GM12865 (cell line): ENCODE measurements at places on chromosomes 1 and 21.

DNA sequence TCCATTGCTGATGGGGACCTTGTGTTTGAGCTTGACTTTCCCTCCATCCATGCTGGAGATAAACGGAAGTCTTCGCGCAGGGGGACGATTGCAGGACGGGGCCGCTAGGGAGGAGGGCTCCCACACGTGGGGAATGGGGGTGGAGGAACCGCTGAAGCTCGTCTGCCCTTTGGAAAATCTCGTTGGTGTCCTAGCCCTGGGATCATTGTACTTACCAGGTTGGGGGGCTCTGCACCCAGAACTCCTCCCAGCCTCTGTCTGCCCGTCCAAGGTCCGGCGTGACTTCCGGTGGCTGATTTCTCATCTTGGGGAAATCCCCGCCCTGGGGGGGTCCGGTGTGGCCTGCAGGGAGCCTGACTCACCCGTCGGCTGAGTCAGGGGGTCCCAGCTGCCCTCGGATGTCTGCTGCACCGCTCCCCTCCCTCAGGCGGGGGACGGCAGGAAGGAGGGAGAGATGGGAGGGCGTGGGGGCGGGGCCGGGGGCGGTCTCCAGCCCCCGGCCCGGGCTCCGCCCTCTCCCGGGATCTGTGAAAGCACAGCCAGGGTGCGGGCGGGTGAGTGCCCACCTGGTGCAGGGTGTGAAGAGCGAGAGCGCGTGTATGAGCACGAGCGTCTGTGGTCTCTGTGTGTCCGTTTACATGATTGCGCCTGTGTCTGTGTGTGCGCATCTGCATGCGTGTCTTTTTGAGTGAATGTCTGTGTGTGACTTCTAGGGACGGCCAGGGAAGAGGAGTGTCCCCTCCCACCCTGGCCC lies 35.8 kb downstream of the PIK3CD start:
- DNase-seq, result peak; percentile 76

DNA sequence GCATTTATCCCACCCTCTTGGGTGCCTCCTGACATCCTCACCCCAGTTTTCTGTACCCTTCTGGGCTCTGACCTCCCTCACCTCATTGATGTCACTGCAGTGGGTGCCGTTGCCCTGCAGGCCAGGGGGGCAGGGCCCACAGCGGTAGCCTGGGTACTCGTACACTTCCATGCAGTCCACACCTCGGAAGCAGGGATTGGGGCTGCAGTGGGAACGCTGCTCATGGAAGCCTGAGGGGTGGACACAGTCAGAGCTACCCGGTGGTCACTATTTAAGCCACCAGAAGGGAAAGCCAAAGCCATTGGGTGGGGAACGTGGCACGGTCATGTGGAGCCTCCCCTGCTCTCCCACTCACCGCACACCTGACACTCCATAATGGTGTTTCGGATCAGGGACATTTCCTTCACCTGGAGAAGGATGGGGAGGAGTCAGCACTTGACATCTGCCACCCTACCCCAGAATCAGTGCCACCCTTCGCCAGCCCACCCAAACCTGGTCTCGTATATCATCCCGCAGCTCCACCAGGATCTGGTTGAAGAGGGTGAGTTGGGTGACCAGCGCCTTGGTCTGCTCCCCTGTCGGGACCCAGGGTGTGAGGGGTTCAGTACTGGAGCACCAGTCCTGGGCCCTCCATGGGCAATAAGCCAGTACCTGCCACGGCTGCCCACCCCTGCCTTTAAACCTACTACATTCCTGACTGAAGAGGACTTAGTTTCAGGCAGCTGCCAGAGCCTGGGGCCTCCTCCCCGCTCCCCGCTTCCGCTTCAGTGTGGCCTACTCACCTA lies 4.8 kb downstream of the THBS3 start:
- no peak for DNase-seq

GRCh38 chr1:248884632-248885295 lies 21.3 kb upstream of the PGBD2 start:
- DNase-seq, result no peak

- no peak for DNase-seq
Measured at GRCh38 chr1:61215119-61215518, 132.8 kb downstream of the NFIA start.

- no peak for DNase-seq
Measured at GRCh38 chr1:218480137-218480536, 135.0 kb downstream of the TGFB2 start.

GRCh38 chr1:109047339-109047738 lies 5.4 kb upstream of the WDR47 start:
- no peak for DNase-seq

GRCh38 chr1:119794230-119794875 lies 16.9 kb downstream of the REG4 start:
- no peak for DNase-seq

DNA sequence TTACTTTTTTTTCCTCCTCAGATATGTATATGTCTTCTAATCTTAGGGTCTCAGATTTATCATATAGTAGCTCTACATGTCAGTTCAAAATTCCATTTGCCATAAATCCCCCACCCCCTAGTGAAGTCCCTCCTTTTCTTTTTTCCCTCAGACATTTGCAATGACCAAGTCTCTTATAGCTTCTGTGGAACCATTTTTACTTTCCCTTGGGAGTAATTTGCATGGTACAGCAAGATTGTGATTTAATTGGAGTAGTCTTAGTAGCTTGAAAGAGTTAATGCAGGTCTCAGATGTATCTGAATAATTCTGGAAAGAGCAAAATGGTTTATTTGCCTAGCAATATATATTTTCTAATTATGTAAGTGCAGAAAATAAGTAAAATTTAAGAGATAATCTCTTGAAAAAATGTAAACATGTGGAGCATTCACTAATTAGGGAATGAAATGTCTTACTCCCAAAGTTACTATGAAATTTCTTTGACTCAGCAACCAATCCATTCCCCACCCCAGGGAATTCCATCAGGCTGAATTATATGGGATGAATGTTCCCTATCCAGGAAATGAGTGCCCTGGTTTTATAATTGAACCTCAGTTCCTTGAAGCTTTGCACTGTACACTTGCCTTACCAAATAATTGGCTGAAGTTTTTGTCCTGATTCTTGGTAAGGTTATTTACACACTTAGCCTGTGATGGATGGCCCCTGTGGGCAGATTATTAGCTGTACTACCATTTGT lies 267.0 kb downstream of the DNM3 start:
- no peak for DNase-seq

GRCh38 chr1:23742670-23743286 lies 493 bp upstream of the ELOA start:
- no peak for DNase-seq

GRCh38 chr1:164670786-164671185 lies 111.8 kb downstream of the PBX1 start:
- DNase-seq, result no peak

DNA sequence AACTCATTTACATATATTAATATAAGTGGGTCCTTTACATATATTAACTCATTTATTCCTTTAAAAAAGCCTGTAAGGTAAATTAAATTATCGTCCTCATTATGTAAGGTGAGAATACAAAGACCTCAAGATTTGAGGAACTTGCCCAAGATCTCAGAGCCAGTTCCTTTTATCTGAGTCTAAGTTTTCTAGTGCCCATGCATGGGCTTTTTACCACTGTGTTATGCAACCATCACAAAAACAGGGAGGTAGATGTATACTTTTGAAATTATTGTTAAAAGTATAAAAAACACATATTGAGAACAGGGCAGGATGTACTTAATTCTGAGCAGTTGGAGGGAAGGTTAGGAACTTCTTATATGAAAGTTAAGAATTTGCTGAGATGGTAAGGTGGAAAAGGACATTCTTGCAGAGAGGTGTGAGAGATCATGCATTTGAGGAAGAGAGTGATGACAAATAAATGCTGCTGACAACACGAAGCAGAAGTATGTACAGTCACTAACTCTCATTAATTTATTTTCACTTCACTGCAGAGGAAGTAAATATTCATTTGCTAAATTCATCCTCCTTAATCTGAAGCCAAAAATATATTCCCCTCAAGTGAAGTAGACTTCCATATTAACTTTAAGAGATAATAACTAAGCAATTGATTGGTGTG lies 28.9 kb upstream of the LYPLAL1 start:
- DNase-seq, result no peak

- DNase-seq, result no peak
Measured at GRCh38 chr1:36346741-36347370, 23.4 kb upstream of the EVA1B start.

- DNase-seq, result no peak
Measured at GRCh38 chr1:29880556-29880955, 644.2 kb downstream of the PTPRU start.

DNA sequence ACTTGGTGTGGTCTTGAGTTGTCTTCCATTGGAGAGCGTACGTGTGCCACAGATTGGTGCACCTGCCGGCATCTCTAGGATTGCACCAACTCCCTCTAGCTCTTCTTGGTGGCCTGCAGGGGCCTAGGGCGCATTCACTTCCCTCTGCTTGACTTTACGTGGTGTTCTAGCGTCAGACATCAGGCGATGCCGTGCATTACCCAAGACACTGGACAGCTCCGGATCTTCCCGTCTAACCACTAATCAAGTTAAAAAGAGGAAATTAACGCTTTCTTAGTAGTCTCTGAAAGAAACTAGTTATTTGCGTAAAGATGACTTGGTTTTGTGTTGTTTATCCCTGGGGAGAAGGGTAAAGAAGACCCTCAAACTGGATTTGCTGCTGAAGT lies 510 bp upstream of the IL10RB start:
- DNase-seq, result peak; percentile 85

DNA sequence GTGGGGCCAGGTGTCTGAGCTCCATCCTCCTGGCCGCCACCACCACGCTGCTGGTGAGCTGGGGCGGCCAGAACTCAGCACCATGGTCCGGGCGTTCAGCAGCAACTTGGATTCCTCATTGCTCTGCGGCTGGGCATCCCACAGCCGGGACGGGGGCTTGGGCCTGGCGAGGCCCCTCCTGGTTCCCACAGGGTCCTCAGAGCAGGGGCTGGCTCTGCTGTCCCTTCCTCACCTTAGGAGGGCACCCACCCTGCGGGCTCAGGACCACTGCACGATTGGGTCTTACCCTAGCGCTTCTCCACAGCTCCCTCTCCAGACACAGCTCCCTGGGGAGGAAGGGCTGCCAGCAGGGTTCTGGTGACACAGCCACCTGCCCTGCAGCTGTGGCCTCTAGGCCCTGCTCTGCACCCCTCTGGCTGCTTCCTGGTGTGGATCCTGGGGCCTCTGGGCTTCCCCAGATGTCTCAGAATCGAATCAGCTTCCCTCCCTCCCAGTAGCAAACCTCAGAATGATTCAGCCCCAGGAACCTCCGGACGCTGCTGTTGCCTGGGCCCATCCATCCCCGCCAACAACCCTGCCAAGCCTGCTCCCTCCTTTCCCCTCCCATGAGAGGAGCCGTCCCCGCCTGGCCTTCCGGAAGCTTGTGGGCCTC lies 25.0 kb downstream of the CRYAA start:
- DNase-seq, result peak; percentile 52

- no peak for DNase-seq
Measured at GRCh38 chr1:18726368-18726767, 95.7 kb downstream of the PAX7 start.

GRCh38 chr1:59554752-59555151 lies 257.9 kb downstream of the FGGY start:
- DNase-seq, result no peak

- peak; percentile 70 for DNase-seq
Measured at GRCh38 chr1:98870959-98871903, 133.4 kb downstream of the PLPPR5 start.

GRCh38 chr1:79874289-79874688 lies 867.8 kb upstream of the ADGRL4 start:
- DNase-seq, result no peak

GRCh38 chr1:59315529-59316463 lies 18.9 kb downstream of the FGGY start:
- no peak for DNase-seq

GRCh38 chr1:29668551-29669157 lies 432.3 kb downstream of the PTPRU start:
- no peak for DNase-seq

GRCh38 chr1:114902343-114902742 lies 47.7 kb downstream of the SYCP1 start:
- no peak for DNase-seq

DNA sequence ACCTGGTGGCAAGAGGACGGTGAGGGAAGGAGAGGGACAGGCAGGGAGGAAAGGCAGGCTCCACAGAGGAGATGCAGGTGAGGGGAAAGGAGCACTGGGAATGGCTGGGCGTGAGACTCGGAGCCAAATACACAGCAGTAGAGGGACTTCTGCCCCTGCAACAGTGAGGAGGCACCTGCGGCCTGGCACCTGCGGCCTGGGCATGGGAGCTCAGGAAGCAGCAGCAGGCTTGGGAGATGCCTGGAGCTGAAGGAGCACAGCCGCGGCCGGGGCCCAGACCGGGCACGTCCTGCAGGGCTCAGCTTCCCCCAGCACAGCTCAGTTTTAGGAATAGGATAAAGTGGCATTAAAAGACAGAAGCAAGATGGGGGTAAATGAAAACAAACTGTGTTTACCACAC lies 20.9 kb upstream of the TSPEAR start:
- DNase-seq, result no peak

GRCh38 chr21:41322496-41323382 lies 6.1 kb downstream of the FAM3B start:
- no peak for DNase-seq

DNA sequence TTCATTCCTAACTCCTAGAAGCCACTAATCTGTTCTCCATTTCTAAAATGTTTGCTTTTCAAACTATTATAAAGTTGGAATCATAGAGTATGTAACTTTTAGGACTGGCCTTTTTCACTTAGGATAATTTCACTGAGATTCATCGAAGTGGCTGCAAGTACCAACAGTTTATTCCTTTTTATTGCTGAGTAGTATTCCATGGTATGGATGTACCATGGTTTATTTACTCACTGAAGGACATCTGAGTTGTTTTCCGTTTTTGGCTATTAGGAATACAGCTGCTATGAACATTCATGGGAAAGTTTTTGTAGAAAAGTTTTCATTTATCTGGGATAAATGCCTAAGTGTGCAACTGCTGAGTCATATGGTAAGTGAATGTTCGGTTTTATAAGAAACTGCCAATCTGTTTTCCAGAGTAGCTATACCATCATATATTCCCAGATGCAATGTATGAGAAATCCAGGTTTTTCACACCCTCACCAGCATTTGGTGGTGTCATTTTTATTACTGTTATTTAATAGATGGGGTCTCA lies 66.3 kb downstream of the SLC27A3 start:
- DNase-seq, result no peak

DNA sequence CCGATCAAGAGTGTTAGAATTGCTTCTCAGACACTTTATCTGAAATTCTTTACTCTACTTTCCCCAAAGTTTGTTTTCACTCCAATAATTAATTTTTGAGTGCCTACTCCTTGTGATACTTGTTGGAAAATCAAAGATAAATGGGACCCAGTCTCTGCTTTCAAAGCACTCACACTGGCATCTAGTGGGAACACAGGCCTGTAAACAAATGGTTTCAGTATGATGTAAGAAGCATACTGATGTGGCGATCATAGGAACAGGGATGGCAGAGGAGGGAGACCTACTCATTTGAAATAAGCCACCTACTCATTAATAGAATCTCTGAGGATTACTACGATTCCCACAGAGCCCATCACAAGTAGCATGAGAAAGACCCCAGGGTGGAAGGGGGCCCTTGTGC lies 273.7 kb upstream of the ST6GALNAC5 start:
- DNase-seq, result no peak
